ENCODE measurements at places on chromosomes 7 and 10.

DNA sequence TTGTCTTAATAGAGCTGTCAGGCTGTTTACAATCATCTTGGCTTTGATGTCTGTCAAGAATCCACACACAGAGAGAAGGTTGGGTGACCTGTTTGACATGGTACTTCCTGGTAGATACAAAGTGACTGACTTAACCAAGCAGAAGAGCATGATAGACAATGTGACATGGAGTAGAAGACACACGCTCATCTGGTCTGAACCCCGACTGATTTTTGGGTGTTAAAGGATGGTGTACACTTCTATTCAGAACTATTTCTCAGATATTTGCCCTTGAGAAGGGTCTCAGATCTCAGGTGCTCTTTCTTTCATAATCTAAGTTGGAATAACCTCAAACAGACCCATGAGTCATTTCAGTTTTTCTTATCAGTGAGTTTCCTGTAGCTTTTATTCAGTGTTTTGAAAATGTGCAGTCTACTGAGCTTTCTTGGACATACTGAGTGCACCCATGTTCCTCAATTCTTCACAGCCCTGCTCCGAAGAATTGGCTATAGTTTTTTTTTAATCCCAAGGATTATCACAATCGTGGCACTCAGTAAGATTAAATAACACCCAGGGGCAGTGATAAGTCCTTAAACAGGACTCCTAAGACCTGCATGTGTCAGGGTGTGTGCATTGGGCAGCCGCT is 46.4 kb upstream of the NXPH1 start:
- no peak for DNase-seq

- no peak for DNase-seq
Observed at GRCh38 chr7:101977249-101977648, 159.8 kb downstream of the CUX1 start.

GRCh38 chr7:91517201-91517785 is 253.1 kb downstream of the FZD1 start:
- DNase-seq = no peak

DNA sequence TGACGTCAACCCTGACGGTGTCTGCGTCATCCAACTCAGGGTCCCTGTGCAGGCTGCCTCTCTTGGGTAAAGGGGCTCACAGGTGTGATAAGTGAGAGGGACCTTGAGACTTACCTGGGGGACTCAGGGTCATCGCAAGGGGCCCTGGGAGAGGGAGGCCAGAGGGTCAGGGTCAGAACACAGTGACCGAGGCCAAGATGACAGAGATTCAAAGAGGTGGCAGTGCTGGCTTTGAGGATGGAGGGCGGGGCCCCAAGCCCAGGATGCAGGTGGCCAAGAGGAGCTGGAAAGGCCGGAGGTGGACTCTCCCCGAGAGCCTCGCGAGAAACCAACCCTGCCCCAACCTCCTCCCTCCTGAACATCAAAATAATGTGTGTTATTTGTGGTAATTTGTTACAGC is 165.2 kb upstream of the PPP2R2D start:
- no peak for DNase-seq

- peak; percentile 73 for DNase-seq
Observed at GRCh38 chr10:91409869-91410637, at the start of gene HECTD2. TSS of gene HECTD2 (plus strand) at chr10:91410344. CDS start at chr10:91410439, 95 bp downstream.

DNA sequence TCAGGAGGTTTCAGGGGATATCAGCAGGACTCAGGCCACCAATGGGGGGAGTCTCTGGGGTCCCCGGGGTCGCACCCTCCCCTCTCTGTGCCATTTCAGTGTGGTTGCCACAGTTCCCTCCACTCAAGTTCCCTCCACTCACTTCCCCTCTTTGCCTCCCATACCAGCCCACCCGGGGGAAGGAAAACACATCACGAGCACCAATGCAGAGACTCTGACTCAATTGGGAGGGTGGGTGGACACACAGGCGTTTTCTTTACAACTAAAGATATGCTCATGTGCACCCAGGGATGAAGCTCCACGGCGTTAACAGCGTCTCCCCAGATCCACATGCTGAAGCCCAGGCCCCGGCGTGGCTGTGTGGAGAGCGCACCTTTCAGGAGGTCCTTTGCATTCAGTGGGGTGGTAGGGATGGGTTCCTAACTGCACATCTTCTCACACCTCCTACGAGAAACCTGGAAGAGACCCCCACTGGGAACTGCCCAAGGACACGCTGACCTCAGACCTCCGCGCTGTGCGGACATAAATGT is 254.1 kb downstream of the ZMYND11 start:
- no peak for DNase-seq

GRCh38 chr10:47261121-47261520 is 38.9 kb upstream of the GDF10 start:
- DNase-seq = no peak

GRCh38 chr10:74898201-74898976 is 72.0 kb downstream of the KAT6B start:
- no peak for DNase-seq

- no peak for DNase-seq
Observed at GRCh38 chr10:51468424-51468823, 231.0 kb downstream of the CSTF2T start.

GRCh38 chr7:16913643-16914042 is 31.9 kb upstream of the AGR3 start:
- no peak for DNase-seq

- no peak for DNase-seq
Observed at GRCh38 chr10:119483839-119484238, 58.7 kb downstream of the RGS10 start.

GRCh38 chr10:12448729-12449391 is 99.5 kb downstream of the CAMK1D start:
- no peak for DNase-seq

GRCh38 chr7:5590596-5591277 is 167.1 kb upstream of the TNRC18 start:
- DNase-seq = no peak

DNA sequence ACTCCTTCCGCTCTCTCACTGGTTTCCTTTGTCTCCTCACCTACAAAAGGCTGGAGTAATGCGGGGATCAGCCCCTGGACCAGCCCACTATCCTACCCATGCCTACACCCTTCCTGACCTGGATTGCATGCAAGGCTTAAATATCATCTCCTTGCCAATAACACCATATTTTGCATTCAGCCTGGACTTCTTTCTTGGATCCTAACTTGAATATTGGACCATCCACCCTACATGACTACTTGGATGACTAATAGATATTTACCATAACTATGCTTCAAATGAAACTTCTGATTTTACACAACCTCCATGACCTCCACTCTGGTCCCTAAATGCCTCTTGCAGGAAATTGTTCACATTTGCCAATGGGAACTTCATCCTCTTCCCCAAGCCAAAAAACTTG is 188.3 kb upstream of the AKR1E2 start:
- no peak for DNase-seq

DNA sequence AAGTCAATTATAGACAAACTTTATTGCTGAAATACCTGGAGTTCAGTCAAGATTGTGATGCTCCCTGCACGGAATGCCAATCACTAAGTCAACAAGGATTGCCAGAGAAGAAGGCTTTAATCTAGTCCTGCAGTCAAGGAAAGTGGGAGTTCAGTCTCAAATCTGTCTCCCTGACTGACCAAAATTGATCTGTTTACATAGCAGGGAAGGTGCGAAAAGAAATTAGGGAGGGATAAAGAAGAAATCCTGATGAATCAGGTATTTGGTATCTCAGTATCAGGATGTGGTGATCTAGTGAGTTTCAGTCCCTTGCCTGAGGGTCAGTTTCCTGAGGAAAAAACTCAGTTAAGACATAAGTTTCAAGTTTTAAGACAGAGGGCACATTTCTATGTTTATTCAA is 2.1 kb upstream of the AKR1D1 start:
- no peak for DNase-seq

- DNase-seq = no peak
Observed at GRCh38 chr10:75624638-75625037, 193.2 kb downstream of the LRMDA start.

Measured in NCI-H446 (cell line).